ENCODE measurements at places on chromosomes 12 and 14.

GRCh38 chr14:94321421-94322271, 1.5 kb downstream of the SERPINA6 start:
- DNase-seq: no peak

DNA sequence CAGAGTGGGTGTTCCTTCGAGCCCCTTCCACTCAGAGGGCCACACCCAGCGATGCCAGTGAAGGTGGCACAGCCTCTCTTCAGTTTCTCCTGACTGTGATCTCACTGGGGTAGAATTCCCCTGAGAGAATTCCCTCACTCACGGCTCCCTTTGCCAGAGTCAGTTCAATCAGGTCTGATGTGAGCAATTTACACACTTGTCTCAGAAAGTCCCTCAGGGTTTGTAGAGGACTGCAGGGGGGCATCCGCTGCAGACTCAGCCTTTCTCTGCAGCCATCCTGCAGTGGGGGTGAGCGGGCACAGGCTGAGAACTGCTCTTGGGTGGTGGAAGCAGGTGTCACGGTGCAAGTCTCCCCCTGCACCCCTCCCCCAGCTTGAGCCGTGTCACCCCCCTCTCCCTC, 205.4 kb upstream of the PRMT8 start:
- DNase-seq: no peak

GRCh38 chr12:3732901-3733300, 20.0 kb downstream of the CRACR2A start:
- DNase-seq: no peak

DNA sequence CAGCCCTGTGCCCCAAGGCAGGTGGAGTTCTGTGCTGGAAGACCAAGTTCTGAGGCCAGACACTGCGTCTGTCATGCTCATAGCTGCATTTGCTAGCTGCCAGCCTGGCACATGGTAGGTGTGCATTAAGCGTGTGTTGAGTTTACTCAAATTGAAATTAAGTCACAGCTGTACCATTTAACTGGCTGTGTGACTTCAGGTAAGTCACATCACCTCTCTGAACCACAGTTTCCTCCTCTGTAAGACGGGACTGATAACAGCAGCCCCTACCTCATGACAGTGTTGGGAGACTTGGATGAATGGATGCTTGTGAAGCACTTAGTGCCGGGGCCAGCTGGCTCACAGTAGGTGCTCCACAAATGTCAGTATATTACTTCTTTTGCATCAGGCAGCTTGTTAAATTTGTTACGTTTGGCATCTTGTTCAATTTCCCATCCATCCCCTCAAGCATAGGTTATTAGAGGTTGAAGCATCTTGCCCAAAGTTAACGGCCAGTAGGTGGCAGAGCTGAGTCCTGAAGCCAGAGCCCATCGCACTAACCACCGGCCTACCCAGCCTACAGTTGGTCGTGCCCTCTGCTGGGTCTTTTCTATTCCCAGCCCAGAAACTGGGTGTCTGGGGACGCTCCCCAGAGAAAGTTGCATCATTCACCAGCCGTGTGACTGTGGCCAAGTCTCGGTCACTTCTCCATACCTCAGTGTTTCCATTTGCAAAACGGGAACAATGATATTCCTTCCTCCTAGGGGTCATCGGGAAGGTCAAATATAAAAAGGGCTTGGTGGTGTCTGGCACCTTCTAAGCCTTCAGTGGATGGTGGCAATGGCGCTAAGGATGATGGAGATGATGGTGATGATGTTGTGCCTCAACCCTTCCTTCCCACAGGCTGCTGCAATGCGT, 4.5 kb downstream of the DAO start:
- DNase-seq: peak; percentile 22

DNA sequence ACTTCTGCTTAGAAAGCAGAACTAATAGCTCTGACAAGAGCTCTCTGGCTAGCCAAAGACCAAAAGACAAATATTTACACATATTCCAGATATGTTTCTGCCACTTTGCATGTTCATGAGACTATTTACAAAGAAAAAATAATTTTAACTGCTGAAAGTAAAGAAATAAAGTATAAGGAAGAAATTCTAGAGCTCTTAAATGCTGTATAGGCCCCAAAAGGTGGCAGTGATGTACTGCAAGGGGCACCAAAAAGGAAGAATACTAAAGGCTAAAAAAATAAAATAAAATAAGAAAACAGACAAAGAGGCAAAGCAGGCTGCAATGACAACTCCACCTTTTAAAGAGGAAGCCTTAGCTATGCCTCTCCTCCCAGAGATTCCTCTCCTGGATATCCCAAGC, 23.0 kb downstream of the KLRK1 start:
- no peak for DNase-seq

DNA sequence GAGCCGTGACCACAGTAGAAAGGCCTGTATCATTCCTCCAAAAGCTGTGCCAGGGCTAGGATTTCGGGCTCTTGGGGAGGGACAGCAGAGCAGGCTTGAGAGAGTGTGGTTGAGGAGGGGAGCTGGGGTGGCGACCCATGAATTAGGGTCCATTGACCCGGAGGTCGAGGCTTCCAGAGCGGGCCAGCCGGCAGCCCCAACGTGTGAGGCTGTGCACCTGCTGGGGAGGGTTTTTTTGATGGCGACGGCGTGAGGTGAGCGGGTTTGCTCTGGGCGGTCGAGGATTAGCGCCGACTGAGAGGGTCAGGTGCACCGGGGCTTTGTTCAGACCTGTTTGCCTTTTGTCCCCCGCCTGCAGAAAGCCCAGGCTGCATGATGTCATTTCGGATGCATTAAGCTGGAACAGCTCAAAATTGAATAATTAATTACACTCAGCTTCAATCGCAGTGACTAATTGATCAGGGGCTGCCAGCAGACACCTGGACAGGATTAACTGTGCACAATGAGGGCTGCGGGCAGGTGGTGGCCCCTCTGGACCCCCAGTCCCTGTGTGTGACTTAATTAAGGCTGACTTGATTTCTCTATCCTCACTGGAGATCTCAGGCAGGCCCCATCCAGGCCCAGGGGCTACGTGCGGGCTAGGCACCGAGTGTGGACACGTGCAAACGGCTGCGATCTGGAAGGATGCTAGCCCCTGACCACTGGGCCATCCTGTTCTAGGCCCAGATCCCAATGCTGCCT, 42.1 kb upstream of the MEG3 start:
- peak; percentile 18 for DNase-seq

DNA sequence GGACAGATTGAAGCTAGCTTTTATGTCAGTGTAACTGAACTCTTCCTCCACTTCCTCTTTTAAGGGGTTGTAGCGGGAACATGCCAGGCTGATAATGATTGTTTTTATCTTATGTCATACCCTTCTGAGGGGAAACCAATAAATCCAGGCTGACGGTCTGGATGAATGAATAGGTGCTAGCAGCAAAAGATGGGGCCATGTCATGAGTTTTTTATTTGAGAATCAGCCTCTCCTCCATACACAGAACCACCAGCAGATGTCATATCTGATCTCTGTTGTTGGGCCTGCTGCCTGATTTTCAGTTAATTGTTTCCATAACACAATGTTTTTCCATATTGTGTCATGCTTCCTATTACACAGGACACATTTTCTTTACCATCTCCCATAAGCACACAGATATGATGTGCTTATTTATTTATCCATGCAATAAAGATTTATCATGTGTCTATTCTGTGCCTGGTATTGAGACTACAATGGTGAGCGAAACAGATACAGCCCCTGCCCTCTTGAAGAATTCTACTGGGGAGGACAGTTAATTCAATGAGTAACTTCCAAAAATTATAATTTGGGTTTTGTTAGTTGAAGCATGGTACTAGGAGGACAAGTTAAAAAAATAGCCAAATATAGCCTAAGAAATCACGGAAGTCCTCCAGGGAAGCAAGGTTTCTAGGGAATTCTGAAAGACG, 33.6 kb upstream of the CRY1 start:
- no peak for DNase-seq

DNA sequence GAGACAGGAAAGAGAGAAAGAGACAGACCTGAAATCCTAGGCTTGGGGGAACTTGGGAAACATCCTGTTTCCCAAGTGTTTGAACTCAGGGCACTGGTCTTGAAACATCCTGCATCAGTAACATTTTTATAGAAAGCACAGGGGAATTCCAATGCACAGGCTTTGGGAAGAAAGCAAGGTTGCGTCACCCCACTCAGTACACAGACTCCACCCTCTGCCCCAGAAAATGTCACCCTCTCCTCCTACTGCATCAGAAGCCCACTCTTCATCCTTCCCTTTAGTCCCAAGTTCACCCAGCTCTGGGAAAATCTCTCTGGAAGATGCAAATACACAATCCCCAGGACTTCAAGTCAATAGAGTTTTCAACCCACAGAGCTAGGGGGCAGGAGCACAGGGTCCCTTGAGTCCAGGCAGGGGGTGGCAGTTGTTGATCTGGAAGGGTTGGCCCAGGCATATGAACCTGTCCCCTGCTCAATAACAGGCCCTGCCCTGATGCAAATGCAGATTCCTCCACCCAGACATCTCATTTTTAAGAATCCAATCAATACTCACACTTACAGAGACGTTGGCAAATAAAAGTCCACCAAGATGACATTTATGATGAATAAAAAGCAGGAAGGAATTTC, 1.7 kb downstream of the RDH16 start:
- DNase-seq: no peak

- no peak for DNase-seq
Measured at GRCh38 chr12:2501464-2502191, 293.1 kb upstream of the FKBP4 start.

DNA sequence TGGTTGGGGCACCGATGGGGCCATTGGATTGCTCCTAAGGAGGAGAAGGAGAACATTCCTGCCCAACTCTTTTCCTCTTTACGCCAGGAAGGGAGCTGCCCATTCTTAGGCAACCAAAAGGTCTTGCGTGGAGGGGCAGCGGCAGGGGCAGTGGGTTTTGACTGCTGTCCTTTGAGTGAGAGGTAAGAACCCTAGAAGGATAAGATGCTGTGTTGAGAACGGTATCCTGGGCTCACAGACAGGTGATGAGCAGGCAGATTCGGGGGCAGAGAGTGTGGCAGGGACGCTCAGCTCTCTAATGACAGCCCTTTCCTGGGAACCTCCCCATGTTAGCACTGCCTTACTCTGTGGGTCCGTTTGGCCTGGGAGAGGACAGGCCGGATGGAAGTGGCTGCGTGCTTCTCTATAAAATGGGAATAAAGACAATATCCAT, 13.2 kb downstream of the LRTM2 start:
- no peak for DNase-seq

All from right hindlimb (tissue), 1 donor.